ENCODE measurements at places on chromosomes 4 and X. TPM values are rescaled to one million over a fixed set of nuclear protein-coding genes. Genes with fewer than 3 reads are reported as not detected.

Gene ARMCX1
- total RNA-seq, result 15.6 TPM

Gene ABCD1
- total RNA-seq, result 13.7 TPM

Gene PGAM4
- not detected for total RNA-seq

Gene CT47B1
- total RNA-seq, result not detected

DNA sequence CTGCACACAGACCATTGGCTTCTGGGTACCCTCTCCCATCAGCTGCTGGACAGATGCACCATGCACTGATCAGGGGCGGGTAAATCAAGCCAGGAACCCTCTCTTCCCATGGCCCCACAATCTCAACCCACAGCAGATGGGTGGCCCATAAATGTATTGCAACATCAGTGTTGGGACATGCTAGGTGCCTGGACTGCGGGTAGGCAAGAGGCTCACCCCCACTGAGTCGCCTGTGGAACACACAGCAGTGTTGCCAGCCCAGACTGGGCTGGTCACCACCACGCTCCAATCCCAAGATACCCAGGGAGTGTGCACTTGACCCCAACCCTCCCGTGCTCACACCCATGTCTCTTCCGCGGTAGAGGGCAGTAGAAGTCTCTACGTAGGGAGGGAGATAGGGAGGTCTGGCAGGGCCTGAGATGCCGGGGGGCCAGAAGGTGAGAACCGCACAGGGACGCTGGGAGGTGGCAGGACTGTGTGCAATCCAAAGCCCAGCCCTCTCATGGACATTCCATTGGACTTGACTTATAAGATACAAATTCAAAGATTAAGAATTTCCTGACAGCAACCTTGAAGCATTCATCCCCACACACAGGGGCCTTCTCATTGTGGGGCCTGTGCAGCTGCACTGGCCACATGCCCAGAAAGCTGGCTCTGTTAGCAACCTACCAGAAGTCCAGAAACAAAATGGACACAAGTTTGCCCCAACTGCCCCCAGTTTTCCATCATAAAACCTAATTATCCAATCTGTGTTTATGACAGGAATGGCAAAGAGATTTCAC, 183.7 kb downstream of the NSUN7 start:
- no peak for DNase-seq
- no peaks in the 10 kb centered on the region for H3K27me3 ChIP-seq
- H3K36me3 ChIP-seq, result peaks cover 6% of the 10 kb centered on the region
- peaks cover 3% of the 10 kb centered on the region for H3K4me1 ChIP-seq

GRCh38 chrX:43589735-43590134, 66.4 kb upstream of the MAOA start:
- H3K27ac ChIP-seq, result peak overlapping the region; percentile 67
- H3K27me3 ChIP-seq, result no peaks in the 10 kb centered on the region
- no peaks in the 10 kb centered on the region for H3K36me3 ChIP-seq
- peak overlapping the region; percentile 29 for H3K4me3 ChIP-seq
- peaks cover 2% of the 10 kb centered on the region for H3K4me1 ChIP-seq
- no peak for DNase-seq

DNA sequence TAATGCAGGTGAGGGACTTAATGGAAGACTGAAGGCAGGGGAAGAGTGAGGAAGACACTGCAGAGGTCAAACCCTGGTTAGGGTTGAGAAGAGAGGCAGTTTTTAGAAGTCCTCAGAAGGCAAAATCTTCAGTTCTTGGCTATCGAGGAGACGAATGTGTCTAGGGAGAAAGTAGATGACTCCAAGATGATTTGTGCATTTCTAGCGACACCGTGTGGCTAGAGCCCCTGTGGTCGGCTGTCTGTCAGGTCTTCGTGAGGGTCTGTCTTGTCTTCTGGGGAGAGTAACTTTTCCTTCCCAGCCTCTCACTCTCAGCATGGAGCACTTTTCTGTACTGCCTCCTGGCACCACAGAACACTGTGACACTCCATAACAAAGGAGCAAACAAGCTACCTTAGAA, 458.1 kb downstream of the STIM2 start:
- no peak overlapping the region for H3K27ac ChIP-seq
- H3K4me1 ChIP-seq, result no peaks in the 10 kb centered on the region
- peak; percentile 36 for DNase-seq
- no peaks in the 10 kb centered on the region for H3K27me3 ChIP-seq
- no peak overlapping the region for H3K4me3 ChIP-seq

GRCh38 chrX:129650183-129650689, 4.5 kb downstream of the APLN start:
- DNase-seq, result peak; percentile 7
- no peak overlapping the region for H3K27ac ChIP-seq
- H3K36me3 ChIP-seq, result no peaks in the 10 kb centered on the region

GRCh38 chr4:40195182-40196177, 1.4 kb upstream of the RHOH start:
- no peak overlapping the region for H3K4me3 ChIP-seq
- no peaks in the 10 kb centered on the region for H3K36me3 ChIP-seq
- no peak overlapping the region for H3K27ac ChIP-seq
- no peaks in the 10 kb centered on the region for H3K4me1 ChIP-seq
